ENCODE measurements at places on chromosomes 1 and 21.
A peak's percentile ranks its signal among the peaks of the same experiment; 100 is the strongest.

GRCh38 chr1:83060221-83060620 is 938.7 kb downstream of the TTLL7 start:
- no peak for DNase-seq

- peak; percentile 76 for DNase-seq
These were observed 939 bp upstream of the MFAP2 start for GRCh38 chr1:16981269-16981849.

GRCh38 chr1:26170472-26170821 is 739 bp downstream of the ZNF593 start:
- no peak for DNase-seq

DNA sequence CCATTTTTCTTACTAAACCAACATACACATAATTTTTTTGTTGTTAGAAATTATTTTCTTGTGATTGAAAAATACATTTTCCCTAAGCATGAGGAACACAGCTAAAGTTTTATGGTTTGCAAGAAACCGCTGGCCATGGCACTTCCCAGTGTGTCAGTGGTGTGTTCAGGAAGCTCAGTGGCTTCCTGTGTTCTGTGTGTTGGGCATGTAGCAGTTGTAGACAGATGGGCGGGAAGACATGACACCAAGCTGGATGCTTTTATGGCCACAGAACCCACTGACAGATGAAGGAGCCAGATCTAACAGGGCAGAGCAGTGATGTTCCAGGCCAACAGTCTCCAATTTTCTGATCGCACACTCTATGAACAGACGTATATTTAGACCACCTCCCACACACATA is 119.8 kb downstream of the GALNT2 start:
- DNase-seq: no peak

DNA sequence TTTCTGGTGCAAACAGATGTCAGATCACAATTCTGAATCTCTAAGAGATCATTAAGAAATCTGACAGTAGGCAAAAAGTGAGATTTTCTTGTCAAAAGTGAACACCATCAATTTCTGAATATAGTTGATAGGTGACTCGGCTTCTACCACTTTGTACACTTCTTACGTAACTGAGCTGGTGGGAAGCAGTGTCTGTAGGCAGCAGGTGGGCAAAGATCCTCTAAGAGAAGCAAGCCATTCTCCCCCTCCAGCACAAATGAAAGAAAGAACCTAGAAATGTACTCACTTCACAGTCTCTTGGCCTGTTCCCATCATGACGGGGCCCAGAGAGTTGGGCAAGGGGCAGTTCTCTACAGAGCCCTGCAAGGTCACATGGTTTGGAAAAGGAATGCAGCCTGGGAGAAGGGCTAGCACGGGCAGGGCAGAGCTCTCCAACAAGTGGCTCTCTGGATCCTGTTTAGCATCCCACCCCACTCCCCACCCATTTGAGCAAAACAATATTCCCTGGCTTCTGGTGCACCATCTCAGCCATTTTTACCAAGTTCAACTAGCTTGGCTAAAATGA is 412.6 kb downstream of the LTN1 start:
- no peak for DNase-seq

- DNase-seq: no peak
These were observed 59.9 kb downstream of the TRIM11 start for GRCh38 chr1:228346731-228347130.

DNA sequence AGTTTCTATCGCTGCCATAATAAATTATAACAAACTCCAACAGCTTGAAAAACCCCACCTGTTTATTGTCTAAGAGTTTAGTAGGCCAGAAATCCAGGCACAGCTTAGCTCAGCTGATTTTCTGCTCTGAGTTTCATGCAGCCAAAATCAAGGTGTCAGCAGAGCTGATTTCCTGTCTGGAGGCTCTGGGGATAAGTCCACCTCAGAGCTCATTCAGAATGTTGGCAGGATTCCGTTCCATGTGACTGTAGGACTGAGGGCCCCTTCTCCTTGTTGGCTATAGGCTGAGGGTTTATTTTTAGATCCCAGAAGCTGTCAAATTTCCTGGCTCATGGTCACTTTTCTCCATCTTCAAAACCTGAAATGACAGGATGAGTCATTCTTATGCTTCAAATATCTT is 91.6 kb upstream of the CHODL start:
- DNase-seq: no peak

- no peak for DNase-seq
These were observed 3.2 kb upstream of the RXFP4 start for GRCh38 chr1:155938220-155938627.

DNA sequence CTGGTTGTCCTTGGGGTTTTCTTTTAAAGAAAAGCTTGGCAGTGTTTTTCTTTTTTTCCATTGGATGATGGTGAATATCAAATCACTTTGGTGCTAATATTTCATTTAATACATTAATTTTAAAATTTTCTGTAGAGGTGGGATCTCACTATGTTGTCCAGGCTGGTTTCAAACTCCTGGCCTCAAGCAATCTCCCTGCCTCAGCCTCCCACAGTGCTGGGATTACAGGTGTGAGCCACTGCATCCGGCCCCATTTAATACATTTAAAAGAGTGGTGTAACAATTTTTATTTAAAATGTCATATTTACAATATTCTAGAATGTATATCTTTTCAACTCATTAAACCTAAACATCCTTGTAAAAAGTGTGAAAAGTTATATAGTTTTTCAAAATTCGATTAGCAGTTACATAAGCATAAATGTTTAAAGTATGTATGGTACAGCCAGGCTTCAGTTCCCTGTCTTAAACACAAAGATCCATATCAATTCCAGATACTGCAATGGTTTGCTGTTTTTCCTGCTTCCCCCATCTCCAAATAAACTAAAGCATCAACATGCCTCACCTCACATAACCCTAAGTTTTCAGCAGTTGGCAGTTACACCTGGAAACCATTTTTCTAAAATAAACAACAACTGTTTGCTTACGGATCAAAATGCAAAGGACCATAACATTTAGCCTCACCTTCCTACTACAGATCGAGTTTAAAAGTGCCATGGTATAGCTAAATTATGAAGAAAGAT is 8.9 kb upstream of the LGALS8 start:
- no peak for DNase-seq

GRCh38 chr1:26338670-26339069 is 15.3 kb downstream of the CRYBG2 start:
- DNase-seq: no peak

- DNase-seq: no peak
These were observed 16.6 kb upstream of the LEMD1 start for GRCh38 chr1:205438213-205439158.

DNA sequence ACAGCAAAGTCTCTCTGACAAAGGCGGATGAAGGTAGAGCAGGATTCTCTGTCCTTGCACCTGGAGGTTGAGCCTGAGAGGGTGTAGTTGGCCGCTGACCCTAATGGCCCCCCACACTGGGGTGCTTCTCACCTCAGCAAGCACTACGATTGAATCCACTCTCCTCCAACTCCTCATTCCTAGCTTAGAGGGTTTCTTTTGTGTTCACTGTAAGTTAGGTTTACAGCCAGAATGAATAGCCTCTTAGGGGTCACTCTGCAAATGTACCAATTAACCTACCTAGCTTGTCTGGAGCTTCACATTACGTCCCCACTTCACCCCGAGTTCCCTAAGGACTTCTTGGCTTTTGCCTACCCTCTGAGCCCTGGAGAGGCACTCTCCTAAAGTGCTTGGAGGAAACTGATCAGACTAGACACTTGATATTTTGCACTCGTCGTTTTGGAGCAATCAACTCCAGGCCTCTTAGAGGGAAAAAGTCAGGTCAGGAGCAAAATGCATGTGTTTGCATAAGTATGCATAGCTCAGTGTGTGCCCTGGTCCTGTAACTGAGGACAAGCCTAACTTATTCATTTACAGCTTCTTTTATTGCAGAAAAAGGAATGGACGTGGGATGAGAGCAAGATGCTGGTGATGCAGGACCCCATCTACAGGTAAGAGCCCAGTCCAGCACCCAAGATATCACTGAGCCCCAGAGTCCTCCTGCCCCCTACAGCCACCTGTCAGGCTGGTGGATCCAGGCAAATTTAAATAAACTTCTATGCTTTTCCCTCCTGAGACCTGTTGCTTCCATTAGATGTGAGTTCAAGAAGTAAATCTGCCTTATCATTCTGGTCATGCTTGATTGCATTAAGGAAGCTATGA is 76.4 kb downstream of the SPATA46 start:
- DNase-seq: no peak

- DNase-seq: no peak
These were observed 43.7 kb downstream of the MRPL39 start for GRCh38 chr21:25563361-25564116.

DNA sequence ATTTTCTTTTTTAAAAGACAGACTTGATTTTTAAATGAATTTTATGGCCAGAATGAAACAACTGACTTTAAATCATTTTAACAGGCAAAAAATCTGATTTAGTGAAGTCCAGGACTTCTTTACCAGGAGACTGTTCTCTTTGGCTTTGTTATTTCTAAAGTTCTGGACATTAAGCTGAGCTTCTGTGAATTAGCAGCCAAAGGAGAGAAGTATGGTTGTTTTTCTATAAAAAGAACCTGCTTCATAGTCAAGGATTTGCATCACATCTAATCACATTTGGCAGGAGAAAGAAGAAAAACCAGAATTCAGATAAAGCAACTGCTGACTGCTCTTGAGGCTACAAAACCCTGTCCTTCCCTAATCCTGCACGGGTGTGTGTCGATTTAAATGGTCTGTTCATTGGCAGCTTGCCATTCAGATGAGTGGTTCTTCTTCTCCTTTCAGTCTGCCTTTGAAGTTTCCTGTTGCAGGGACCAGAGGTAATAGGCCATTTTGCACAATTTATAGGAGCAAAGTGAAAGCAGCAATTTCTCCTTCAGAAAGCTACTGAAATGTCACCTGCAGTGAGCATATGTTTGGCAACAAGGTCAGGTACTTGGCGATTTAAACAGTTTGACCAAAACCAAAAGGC is 215.4 kb downstream of the OLFM3 start:
- no peak for DNase-seq

- DNase-seq: peak; percentile 23
These were observed 141.5 kb downstream of the PTPRC start for GRCh38 chr1:198780376-198780775.

DNA sequence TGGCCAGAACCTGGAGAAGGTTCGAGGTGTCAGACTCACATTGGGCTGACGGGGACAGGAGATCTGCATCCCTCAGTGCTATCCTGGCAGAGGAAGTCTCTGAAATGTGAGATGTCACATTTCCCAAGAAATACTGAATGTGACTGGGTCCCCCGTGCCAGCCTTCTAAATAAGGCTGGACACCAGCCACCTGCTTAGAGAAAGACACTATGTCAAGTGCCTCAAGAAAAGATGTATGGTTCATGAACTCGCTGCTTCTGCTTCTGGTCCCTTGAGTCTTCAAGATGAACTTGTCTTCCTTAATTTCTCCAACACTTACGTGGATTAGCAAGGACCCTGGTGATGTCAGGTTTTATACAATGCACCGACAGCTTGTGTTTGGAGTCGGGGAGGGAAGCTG is 42.1 kb upstream of the FHAD1 start:
- DNase-seq: no peak

- DNase-seq: no peak
These were observed 67.0 kb downstream of the ST3GAL3 start for GRCh38 chr1:43774359-43774758.

- DNase-seq: no peak
These were observed 158.5 kb downstream of the PCBP3 start for GRCh38 chr21:45801989-45802388.

DNA sequence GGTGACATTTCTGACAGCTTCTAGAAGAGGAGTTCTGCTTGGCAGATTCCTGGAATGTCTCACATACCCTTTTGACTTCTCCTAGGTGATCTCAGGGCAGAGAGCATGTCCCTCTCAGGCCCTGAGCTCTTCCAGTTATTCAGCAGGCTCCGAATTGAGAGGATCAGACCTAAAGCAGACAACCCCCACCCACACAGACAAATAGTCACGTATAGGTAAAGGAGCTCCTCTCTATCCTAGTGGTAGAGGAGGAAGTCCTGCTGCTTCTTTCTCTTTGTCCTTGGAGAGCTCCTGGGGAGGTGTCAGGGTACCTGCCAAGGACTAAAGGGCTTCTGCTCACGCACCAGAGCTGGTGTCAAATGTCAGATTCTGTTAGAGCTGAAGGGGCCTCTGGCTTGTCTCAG is 128.1 kb downstream of the IER5 start:
- no peak for DNase-seq

DNA sequence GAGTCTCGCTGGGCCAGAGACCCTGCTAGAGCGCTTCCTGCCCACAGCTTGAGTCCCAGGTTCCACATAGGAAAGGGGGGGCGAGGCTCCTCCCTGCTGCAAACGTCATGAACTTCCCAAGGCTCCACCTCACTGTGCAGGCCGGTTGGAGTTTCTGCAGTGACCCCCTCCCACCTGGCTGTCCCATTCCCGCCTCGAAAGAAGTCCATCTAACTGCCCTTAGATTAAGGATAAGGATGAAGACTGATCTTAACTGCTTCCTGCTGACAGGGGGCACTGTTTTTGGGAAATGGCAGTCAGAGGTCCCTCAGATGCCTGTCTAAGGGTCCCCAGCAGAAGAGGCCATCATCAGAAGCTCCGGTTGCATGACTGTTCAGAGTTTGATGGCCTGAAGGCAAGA is 62.7 kb downstream of the STUM start:
- no peak for DNase-seq

DNA sequence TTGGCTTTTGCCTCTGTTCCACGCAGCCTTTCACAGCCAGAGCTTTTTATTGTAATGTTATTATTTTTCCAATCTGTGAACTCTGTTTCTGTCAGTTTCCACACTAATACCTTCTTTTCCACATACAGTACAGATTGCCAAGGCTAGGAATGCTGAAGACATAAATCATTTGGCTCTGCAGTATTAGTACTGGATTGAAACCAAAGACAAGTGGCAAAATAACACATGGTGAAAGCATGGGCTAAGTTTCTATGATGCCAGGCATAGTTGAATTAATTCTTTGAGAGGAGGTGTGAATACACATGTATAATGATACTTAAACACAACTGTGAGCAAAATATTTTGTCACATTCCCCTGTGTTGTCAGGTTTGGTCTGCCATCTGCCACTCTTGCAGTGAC is 73.5 kb downstream of the TMEM200B start:
- DNase-seq: no peak
